ENCODE measurements at places on chromosomes 12 and 14.

DNA sequence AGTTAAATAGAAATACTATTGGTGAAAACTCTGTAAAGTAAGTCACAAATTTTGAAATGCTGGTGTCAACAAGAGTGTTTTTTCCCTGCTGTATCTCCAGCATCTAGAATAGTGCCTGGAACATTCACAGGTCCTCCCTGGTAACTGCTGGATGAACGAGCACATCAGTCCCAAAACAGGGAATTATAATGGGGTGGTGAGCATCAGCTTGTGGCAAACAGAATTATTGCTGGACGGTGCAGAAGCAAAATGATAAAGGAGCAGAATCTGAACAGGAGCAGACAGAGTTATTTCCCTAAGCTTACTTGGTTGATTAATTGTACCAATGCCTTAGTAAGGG, 129.9 kb downstream of the GRIP1 start:
- no peak for DNase-seq

GRCh38 chr14:23861666-23862065, 91.9 kb upstream of the DHRS4 start:
- DNase-seq, result no peak

DNA sequence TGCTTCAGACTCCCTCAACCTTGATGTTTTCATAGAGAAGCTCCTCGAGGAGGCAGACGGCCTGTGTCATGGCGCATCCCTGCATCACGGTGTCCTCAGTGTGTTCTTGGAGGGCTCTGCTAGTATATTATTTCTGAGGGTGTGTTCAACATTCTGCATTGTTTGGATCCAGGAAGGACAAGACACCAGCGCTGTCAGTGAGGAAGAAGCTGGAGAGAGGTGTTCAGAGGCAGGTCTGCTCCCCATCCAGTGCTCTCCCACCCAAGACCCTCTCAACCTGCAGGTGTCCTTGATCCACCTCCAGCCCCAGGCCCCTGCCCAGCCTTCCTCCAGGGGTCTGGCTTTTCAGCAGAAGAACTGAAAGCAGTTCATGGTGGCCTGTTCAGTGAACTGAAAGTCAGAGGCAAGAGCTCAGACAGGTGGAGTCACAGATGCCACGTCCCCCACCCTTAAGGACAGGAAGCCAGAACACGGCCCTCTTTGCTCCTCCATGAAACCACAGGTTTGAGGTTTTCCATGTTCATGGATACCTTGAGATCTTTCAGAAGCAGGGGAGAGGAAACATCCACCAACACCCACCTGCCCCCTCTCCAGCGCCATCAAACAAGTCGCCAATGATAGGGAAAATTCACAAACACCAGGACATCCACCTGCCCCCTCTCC, 37.4 kb downstream of the DIO3 start:
- DNase-seq, result no peak

- DNase-seq, result no peak
These were observed 43.1 kb downstream of the LTBP2 start for GRCh38 chr14:74568911-74569310.

- DNase-seq, result no peak
These were observed 542.7 kb upstream of the LMO3 start for GRCh38 chr12:17148706-17149105.

DNA sequence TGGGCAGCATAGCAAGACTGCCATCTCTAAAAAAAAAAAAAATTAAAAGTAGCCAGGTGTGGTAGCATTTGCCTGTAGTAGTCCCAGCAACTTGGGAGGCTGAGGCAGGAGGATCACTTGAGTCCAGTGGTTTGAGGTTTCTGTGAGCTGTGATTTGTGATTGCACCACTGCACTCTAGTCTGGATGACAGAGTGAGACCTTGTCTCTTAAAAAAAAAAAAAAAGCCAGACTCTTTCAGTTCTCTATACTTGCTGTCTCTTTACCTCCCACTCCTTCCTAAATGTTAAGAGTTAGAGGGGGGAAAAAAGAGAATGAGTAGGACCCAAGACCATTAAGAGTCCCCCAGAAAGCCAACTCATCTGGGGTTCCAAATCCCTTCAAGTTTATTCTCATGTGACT, 17.8 kb downstream of the EIF2S1 start:
- no peak for DNase-seq

- no peak for DNase-seq
These were observed 40.4 kb upstream of the GTF2A1 start for GRCh38 chr14:81261176-81261575.
